Right kidney (tissue), 9 donors: ENCODE measurements at places on chromosomes 5 and 9.

DNA sequence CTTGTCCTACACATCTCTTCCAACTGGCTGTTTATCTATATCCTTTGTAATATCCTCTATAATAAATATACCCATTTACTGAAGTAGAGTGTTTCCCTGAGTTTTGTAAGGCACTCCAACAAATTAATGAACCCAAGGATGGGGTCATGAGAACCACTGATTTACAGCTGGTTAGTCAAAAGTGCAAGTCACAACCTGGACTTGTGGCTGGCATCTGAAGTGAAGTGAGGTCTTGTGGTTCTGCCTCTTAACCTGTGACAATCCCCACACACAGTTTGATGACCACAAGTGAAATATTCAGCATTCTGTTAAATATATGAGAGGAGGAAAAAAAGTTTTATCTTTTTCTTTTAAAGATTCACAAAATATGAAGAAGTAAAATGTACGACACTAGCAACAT is 126.1 kb downstream of the NR2F1-AS1 start:
- DNase-seq, result no peak

DNA sequence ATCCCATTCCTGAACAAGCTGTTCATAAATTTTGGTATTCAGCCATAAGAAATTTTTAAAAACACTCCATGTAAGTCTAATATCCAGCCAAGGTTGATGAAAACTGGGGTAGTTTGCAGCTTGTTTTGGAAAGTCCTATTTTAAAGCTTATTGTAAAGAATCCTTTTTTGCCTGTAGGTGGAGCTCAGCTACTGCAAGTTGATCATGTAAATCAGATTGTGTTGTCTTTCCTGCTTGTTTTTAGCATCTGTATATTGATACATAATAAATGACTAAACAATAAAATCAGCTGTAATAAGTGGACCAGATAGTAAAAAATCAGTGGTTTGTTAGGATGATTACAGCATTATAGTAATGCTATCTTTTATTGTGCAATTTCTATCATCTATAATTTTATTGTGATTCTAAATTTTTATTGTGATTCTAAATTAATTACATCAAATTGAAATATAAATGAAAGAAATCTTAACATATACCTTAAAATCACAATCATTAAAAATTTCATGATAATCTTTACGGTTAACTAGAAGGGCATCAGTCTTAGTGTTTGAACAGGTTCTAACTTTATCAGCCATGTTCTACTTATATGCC is 42.4 kb downstream of the CWC27 start:
- DNase-seq, result peak; percentile 2

GRCh38 chr9:89444274-89444673 is 53.6 kb downstream of the SEMA4D start:
- no peak for DNase-seq

DNA sequence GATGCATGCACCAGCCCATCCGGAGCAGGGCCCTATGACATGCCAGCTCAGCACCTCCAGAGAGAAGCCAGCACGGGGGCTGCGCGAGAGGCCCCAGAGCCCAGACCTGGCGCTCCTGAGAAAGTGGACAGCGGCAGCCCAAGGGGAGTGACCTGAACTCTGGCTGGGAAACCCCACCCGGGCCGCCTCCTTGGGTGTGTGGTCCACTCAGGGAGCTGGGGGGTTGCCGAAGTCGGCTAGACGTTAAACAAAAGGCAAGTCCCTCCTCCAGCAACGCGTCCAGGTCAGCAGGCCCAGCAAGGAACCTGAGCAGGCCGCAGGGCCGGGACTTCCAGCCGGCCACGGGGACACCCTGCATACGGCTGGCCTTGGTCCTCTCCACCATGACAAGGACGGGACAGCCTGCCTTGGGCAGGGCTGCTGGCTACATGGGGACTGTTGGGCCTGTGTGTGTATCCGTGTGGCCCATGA is 35.7 kb downstream of the NACC2 start:
- no peak for DNase-seq

GRCh38 chr5:149475777-149476176 is 75.5 kb downstream of the CSNK1A1 start:
- DNase-seq, result no peak

- DNase-seq, result no peak
Observed at GRCh38 chr5:151162776-151163175, 5.2 kb upstream of the ANXA6 start.

DNA sequence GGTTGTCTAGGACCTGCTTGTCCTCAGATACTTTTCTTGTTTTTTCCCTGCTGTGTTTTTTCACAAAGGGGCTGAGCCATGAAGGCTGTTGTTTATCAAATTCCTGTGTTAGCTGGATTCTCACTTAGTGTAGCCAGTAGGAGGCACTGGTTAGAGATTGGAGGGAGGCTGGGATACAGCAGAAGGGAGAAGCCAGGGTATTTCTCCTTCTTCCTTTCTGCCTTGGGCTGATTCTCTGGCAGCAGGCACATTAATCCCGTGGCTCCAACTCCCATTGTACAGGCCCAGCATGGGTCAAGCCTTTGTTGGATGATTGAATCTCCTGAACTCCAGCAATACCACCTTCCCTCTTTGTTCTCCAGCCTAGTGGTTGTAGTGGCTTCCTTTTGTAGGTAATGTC is 46.4 kb upstream of the FAM170A start:
- no peak for DNase-seq
